ENCODE measurements at places on chromosomes 5 and 9. TPM values are rescaled to one million over a fixed set of nuclear protein-coding genes. Genes with fewer than 3 reads are reported as not detected.

PCDHGA5 gene
- 2.2 TPM for polyA plus RNA-seq

TEK gene
- polyA plus RNA-seq: 49.2 TPM

WNT8A gene
- 0.27 TPM for polyA plus RNA-seq

MIER3 gene
- 36.9 TPM for polyA plus RNA-seq

BTNL3 gene
- 0.13 TPM for polyA plus RNA-seq

IQGAP2 gene
- 72.4 TPM for polyA plus RNA-seq

NIPBL gene
- 72.3 TPM for polyA plus RNA-seq

SHC3 gene
- polyA plus RNA-seq: 2.5 TPM

ADAMTS16 gene
- polyA plus RNA-seq: 80.7 TPM

ANKRD18A gene
- 3.2 TPM for polyA plus RNA-seq

MLLT3 gene
- polyA plus RNA-seq: 40.2 TPM

CTXN3 gene
- not detected for polyA plus RNA-seq

ALG2 gene
- polyA plus RNA-seq: 52.1 TPM

C1QTNF3 gene
- 43.8 TPM for polyA plus RNA-seq

SLC25A2 gene
- not detected for polyA plus RNA-seq

GPRIN1 gene
- 1.8 TPM for polyA plus RNA-seq

SHISAL2B gene
- 0.34 TPM for polyA plus RNA-seq

NIPAL4 gene
- polyA plus RNA-seq: 0.69 TPM

ANKH gene
- 14.0 TPM for polyA plus RNA-seq

SPATA31E1 gene
- polyA plus RNA-seq: not detected

FAM169A gene
- 16.7 TPM for polyA plus RNA-seq

DAB2IP gene
- 43.8 TPM for polyA plus RNA-seq

UBTD2 gene
- polyA plus RNA-seq: 83.5 TPM

IFNA16 gene
- not detected for polyA plus RNA-seq

PCDHGA4 gene
- polyA plus RNA-seq: 2.2 TPM

PSD2 gene
- 1.6 TPM for polyA plus RNA-seq

BTNL9 gene
- 5.4 TPM for polyA plus RNA-seq

SLC36A3 gene
- not detected for polyA plus RNA-seq

Measured in right renal cortex interstitium (tissue), 3 donors.